ENCODE measurements at places on chromosomes 6 and 20.

DNA sequence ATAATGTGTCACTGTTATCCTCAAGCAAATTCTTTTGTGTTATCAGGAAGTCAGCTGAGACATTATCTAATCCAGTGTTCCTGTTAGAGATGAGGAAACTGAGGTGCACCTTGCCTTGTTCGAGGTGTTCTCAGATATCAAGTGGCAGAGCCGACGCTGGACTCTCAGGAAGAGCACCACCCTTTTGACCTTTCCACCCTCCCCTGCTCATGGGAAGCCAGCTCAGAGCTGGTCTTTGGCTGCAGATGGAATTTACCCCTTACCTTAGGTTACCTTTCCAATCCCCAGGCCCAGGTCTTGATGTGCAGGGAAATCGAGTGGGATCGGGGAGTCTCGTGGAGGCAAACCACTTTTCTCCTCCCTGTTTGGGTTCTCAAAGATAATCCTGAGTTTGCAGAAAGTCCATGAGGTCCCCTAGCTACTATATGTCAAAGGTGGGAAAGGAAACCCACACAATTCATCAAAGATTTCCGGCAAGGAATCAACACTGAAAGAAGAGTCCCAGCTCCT is 62.9 kb upstream of the PIM1 start:
- no peak for DNase-seq

DNA sequence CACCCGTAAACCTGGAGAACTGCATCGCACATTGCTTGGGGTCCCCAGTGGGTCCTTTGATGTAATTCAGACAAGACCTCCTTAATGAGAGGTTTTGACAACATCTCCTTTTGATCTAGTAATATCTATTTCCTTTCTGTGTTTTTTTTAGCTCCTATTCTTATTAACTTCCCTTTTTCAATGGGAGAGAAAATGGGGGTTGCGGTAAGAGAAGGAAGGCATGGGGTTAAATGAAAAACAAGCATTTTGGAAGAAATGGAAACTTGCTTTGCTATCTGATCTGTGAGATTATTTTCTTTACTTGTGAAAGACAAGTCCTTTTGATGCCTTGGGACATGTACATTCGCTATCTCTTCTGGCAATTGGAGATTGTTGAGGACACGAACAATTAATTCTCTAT is 418.6 kb upstream of the MAN1A1 start:
- DNase-seq = no peak

DNA sequence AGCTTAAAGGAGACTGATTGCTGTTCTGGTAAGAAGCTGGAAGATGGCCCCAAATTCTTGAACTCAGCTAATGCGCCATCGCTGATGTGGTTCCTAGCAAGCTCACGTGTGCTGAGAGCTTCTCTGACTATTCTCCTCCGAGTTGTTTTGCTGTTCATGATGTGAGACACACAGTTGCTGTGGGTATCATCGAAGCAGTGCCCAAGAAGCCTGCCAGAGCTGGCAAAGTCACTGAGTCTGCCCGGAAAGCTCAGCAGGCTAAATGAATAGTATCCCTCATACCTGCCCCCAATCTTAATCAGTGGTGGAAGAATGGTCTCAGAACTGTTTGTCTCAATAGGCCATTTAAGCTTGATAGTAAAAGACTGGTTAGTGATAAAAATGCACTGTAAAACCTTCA is 28.3 kb upstream of the BCLAF1 start:
- DNase-seq = no peak

DNA sequence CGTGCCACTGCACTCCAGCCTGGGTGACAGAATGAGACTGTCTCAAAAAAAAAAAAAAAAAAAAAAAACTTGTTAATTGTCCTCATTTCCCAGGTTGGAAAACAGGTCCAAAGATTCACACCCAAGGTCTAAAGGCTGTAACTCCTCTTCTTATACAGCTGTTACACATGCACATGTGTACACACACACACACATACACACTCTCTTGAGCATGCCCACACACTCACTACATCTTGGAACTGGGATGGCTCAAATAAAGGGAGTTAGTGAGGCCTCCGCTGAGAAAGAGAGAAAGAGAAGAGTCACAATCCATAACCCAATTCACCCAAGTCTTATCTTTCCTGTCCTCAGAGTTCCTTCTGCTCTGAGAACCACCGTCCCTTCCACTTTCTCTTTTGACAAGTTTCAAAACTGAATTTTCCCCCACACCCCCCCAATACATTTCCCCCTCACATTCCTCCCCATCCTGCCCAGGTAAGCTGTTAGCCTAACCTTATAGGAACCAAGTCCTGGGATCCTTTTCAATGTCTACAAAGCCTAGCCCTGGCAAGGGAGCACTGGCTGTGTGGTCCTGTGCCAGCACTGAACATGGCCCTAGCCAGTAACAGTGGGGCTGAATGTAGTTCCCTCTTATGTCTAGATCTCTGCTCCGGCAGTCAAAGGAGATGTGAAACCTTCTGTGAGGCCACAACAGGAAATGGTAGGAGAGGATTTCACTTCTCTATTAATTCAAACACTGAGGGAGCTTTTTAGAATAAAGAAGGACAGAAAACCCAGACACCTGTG is 3.2 kb upstream of the HLA-DMB start:
- no peak for DNase-seq

- DNase-seq = no peak
Measured at GRCh38 chr20:53749499-53749898, 155.9 kb upstream of the ZNF217 start.

- no peak for DNase-seq
Measured at GRCh38 chr20:47765691-47766594, 19.3 kb downstream of the SULF2 start.

- DNase-seq = no peak
Measured at GRCh38 chr6:150534553-150534952, 65.1 kb upstream of the PLEKHG1 start.
